Activated T-helper 1 cell treated with anti-CD3 and anti-CD28 coated beads, Interleukin-12 subunit alpha, Interleukin-12 subunit beta, Interleukin-2, Interleukin-4 antibody, amounts not matched to agents 30 ng/mL and 10 ng/mL and 1 ng/mL, durations not matched to agents 14 hours and 24 hours and 36 hours (primary cell): ENCODE measurements at places on chromosomes 7 and 10.

DNA sequence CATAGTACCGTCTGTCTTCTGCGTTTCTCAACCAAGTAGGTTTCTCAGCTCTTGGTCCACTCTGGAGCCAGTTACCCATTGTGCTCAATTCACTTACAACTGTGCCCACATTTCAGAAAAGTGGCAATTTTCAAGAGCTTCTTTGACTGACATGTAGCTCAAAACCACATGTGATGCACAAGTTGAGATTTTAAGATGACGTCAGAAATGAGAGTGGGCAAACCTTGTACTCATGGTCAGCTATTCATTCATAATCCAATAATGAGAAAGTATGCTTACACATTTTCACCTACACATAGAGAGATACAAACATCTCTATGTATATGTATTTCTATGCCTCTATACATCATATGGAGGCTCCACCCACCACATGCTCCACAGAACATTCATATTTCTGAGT, 487.2 kb upstream of the AKR1E2 start:
- DNase-seq: no peak

DNA sequence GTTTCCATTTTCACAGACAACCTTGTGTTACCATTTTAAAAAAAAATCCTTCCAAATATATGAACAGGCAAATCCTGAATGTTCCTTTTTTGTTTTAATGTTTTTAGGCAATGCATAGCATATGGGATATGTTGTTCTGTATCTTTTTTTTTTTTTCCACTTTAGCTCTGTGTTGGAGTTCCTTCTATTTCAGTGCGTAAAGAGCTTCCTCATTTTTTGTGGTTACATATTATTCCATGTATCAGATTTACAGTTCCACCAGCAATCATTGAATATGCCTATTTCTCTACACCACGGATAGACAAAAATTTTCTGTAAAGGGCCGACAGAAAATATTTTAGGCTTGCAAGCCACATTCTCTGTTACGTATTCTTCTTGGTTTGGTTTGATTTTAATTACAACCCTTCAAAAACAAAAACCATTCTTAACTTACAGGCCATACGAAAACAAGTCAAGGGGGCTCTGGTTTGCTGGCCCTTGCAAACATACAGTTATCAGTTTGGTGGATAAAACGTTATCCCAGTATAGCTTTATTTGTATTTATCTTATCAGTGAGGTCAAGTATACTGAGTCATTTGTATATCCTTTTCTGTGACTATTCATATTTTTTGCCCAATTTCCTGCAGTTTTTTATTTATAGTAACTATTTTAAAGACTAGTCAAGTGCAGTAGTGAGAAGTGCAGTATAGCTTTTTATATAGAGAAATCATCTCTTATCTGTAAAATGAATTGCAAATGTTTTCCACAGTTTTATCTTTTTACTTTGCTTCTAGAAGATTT, 55.7 kb downstream of the RALA start:
- no peak for DNase-seq

DNA sequence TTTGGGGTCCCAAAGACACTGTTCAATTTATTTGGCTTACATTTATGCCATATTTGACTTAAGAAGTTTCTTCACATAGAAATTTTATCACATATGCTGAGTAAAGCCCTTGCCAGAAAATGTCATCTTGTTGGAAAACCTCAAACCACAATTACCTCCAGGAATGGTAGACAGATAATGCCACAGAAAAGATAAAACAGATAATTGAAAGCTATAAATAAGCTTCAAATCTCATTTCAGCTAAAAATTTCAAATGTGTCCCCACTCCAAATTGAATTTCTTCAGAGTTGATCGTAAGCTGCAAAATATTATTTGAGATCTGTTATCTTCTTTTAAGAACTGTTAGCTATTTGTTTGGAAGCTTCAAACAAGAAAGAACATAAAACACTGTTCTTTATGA, 176.4 kb upstream of the PTN start:
- DNase-seq: no peak

GRCh38 chr7:99037327-99037940, 106.5 kb downstream of the SMURF1 start:
- DNase-seq: no peak

DNA sequence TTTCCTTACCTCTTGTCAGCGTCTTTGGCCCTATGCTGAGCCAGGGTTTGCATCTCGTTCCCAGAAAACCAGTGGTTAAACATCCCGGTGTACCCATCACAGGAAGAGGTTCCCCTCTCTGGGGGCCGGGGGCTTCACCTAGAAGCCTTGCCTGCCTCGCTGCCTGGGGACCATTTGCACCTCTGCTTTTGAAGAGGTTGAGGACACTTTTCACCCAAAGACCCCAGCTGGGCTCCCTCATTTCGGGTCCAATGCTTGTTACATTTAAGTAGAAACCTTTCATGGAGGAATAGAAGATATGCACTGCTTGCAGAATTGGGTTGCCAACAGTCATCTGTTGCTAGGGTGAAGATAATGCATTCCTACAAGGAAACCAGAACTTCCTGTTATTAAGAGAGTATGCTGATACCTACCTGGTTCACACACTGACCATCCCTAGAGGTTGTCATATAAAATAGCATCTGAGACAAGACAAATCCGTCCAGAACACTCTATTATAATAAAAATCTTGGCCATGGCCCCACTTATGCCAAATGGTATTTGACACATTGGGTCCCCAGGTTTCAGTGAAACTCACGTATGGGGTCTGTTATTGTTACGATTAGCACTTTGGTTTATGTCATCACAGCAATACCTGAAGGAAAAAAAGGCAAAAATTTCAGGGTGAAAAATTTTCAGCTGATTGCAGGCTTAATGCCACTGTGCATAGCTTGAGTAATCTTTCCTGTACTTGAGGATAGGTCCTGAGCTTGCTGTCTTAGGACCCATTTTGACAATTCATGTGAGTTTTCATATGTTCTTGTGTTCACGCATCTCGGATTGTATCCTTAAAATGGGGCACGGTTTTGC, 917 bp downstream of the ZNF365 start:
- no peak for DNase-seq

DNA sequence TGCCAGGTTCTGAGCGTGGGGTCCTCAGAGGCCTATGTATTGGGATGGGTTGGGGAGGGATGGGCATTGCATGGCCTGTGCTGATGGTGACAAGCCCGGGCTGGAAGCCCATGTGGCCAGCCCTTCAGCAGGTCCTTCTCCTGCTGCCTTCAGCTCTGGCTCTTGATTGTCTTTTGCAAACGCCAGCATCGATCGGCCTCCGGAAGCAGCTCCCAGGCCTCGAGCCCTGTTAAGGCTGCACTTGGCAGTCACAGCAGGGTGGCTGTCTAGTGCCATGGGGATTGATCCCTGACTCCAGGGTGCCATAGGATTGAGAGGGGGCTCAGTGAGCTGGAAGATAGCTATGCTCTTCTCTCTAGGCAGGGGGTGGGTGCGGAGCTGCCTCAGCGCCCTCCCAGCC, 51.4 kb downstream of the CDH23 start:
- DNase-seq: no peak

DNA sequence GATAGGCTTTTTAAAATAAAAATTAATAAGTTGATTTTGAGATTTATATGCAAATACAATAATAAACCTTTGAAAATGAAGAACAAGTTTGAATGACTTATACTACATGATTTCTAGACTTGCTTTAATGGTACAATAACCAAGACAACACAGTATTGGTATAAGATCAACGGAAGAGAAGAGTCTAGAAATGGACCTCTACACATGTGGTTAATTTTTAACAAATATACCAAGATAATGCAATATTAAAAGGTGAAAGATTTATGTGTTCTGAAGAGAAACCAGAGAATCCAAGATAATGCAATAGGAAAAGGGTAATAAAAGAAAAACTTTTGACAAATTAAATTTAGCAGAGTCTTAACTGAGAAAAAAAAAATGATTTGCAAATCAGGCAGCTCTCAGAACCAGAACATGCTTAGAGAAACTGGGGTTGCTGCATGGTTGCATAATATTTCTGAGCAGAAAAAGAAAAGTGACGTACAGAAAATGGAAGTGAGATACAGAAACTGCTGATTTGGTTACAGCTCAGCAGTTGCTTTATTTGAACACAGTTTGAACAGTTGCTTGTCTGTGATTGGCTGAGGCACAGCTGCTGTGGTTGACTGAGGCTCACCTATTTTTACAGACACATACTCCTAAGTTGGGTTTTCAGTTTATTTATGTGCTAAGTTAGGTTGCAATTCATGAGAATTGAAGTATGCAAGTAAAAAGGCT, 365.9 kb downstream of the CRPPA start:
- DNase-seq: no peak

DNA sequence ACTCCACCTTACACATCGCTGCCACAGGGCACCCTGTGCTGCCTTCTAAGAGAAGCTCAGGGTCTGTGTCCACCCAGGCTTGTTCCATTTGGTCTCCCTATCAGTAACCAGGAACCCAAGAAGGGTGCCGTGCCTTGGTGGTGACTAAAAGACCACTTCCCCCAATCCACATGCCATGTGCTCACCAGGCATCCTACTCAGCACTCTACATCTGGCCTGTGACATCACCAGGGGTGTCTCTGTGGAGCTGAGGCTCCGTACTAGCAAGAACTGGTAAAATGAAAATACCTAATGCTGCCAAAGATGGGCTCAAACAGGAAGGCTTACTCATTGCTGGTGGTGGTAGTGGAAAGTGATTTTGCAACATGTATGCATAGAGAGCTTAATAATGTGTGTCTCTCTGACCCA, 19.0 kb upstream of the C10orf71 start:
- DNase-seq: no peak

- DNase-seq: no peak
These were observed 12.2 kb upstream of the SLC35B4 start for GRCh38 chr7:134328900-134329299.

DNA sequence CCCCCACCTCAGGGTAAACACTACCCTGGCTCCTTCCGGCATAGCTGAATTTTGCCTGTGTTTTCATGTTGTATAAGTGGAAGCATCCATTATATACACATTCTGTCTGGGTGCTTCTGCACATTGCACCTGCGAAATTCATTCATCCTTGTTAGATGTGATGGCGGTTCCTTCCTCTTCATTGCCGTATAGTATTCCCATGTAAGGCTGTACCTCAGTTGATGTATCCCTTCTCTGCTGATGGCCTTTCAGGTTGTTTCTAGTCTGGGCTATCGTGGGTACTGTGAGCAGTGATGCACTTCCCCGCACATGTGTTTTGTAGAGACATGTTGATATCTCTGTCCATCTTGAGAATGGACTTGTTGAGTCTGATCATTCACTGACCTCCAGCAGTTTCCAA, 28.9 kb downstream of the ELFN1 start:
- DNase-seq: no peak

DNA sequence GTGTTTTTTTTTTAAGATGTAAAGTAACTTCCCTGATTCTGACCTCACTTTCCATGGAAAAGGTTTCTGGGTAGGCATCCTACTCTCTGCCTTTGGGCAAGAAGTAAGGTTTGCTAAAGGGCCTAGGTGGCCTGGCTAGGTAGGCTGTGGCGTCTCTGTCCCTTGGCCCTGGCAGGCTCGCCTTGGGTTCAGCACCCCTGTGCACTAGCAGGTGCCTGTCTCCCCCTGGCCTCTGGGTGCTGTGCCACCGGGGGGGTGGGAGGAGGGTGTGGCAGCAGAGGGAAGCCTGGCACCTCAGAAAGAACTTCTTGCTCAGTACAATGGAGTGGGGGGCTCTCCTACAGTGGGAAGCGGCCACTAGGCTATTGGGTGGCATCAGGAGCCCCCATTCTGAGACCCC, 14.0 kb downstream of the TECPR1 start:
- DNase-seq: no peak

DNA sequence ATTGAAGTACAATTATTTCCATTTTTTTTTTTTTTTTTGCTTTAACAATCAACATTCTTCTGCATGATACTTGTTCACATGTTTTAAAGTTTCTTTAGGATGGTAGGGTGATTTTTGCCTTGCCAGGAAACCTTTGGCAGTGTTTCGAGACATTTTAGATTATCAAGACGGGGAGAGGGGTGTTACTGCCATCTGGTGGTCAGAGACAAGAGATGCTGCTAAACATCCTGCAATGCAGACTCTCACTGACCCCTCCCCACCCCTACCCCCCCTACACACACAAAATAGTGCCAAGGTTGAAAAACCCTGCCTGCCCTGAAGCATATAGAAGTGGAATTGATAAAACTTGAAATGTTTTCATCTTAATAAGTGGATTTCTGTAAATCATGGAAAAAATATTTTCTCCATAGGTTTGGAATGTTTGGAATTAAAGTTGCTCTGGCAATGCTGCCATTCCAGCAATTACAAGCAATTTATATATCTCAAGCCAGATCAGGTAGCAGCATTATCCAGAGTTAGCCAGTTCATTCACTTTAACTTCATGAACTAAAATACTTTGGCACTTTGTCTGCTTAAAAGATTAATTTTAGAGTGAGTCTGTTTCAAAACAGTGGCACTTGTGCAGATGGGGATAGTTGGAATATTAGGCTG, 62.1 kb downstream of the SDHAF3 start:
- peak; percentile 5 for DNase-seq

- DNase-seq: no peak
These were observed 161.7 kb downstream of the FAM107B start for GRCh38 chr10:14612873-14613587.

- no peak for DNase-seq
These were observed 23.3 kb downstream of the CALML3 start for GRCh38 chr10:5547931-5548660.

DNA sequence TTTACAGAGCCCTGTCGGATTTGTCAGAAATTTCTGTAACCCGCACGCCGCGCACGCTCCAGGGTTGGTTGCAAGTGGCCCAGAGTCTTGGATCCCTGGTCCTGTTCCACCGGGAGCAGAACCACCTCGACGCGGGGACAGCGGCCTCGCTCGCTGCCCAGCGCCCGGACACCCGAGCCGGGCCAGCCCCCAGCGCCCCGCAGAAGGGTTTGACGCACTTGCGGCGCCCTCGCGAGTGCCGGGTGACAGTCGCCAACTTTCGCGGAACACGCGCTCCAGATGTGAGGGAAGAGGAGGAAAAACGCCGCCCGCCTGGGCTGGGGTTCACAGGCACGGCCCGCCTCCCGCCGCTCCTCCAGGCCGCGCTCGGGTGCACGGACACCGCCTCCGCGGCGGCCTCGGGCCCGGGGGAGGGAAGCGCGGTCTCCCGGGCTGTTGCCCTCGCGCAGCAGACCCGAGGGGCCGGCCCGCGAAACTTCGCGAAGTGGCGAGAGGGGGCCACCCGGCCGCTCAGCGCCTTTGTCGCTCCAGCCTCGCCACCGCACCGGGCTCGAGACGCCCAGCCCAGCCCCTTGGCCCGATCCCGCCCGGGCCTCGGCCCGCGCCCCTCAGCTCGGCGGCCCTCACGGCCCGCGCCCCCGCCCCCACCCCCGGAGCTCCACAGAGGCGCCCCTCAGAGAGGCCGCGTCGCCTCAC, 514 bp downstream of the RNF216 start:
- peak; percentile 19 for DNase-seq

- no peak for DNase-seq
These were observed 64.9 kb downstream of the NPTX2 start for GRCh38 chr7:98681951-98682350.

GRCh38 chr10:69968830-69969229, 83.8 kb upstream of the MACROH2A2 start:
- no peak for DNase-seq
